Stimulated activated CD4-positive, alpha-beta T cell treated with anti-CD3 and anti-CD28 coated beads, Interleukin-12 subunit alpha, Interleukin-12 subunit beta, amount 100 ng/mL, for 24 hours (primary cell): ENCODE measurements at places on chromosomes 11 and 22.
A peak's percentile ranks its signal among the peaks of the same experiment; 100 is the strongest.

- DNase-seq: no peak
Measured at GRCh38 chr11:45141631-45142030, 4.8 kb upstream of the PRDM11 start.

DNA sequence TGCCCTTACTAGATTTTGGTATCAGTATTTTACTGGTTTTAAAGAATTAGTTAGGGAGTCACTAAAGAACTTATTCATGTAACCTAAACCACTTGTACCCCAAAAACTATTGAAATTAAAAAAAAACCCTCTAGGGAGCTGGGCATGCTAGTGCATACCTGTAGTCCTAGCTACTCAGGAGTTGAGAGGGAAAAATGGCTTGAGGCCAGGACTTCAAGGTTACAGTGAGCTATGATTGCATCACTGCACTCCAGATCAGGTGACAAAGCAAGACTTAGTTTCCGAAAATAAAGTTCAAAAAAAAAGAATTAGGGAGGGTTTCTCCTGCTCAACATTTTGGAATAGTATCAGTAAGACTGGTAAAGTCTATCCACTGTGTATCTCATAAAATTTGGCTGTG, 364.4 kb upstream of the LUZP2 start:
- no peak for DNase-seq

DNA sequence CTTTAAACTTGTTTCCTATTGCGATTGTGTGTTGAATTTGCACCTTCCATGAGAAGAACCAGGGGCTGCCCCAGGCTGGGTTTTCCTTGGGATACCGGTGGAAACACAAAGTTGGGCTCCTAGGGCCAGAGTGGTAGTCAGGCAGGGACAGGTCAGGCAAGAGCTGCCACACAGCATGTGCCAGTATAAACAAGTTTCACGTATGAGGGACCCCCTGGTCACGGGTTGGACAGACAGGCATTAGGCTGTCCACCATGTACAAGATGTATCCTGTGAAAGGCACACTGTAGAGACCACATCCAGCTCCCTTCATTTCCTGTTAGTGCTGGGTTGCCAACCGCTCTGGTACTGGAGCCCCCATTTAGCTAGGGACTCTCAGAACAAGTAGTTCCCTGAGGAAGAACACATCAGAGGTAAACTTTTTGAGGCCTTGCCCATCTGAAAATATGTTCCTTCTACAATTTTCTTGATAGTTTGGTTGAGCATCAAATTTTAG, 8.8 kb downstream of the UPB1 start:
- no peak for DNase-seq

DNA sequence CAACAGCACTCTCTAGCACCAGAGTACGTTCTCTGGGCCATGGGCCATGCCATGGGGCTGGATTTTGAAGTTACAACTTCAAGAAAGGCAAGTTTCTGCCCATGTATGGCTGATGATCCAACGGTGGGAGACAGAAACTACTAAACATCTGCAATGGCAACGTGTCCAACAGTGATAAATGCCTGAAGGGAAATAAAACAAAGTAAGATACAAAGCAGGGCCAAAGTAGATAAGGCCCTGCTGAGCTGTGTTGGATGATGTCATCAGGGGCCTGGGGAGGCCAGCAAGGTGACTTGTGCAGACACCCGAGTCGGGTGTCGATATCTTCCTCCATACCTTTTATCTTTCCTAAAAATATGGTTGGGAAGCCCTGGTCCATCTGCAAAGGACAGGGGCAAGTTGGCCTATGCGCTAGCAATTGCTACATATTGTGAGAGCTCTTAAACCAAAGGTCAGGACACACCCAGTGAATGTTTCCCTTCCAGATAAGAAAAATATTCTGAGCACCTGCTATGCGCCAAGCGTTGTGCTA, 487.2 kb downstream of the MN1 start:
- no peak for DNase-seq

GRCh38 chr11:69301455-69302401, 7.8 kb downstream of the MYEOV start:
- DNase-seq: peak; percentile 24

DNA sequence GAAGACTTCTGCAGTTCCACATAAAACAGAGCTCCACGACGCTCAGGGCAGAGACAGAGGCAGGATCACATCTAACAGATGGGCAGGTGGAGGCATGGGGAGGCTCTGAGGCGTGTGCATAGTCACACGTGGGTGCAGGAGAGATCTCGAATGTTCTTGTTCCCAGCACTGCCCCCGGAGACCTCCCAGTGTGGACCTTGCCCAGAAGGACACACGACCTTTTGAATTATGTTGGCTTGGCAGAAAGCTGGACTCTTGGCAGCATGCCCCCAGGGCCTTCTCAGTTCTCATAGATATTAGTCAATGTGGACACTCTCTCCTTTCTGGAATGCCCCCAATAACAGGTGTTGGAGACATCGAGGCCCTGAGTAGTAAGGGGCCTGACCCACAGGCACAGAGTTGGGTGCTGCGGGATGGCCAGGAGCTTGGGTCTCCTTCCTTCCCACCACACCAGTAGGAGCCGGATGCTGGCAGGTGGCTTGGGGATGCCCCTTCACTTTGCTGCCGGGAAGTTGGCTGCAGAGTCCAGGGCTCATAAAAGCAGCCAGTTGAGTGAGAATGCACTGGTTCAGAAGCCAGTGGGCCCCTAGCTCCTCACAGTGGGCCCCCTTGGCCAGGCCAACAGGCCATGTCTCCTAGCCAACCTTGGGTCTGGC, 12.1 kb downstream of the MYEOV start:
- DNase-seq: no peak

DNA sequence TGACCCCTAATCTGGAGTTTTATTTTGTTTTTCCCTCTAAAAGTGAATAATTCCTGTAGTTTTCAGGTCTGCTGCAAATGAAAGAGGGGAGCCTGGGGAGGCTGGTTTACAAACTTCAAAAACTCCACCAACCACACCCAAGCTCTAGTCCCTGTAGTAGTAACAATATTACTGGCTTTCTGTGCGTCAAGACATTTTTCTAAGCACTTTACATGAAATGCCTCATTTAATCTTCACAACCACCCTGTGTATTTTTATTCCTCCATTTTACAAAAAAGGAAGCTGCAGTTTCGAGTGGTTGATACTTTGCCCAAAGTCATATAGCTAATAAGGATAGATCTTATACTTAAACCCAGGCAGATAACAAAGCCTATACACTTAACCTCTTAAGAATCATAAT, 23.5 kb downstream of the CTNND1 start:
- DNase-seq: no peak

DNA sequence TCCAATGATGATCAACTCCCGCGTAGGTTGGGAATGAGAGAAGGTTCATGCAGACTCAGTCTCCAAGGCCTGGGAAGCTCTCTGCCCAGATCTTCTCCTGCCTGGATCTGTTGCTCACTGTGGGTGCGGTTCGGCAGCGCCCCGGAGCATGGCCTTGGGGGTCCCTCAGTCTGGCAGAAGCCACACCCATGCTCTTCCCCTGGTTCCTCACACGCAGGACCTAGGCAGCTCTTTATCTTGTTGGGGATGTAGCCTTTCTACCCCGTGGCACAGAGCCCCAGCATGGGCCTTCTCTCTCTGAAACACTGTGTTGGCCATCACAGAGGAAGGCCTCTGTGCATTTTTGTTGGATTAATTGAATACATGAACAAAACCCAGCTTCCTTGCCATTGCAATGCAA, 1461.6 kb downstream of the BRD1 start:
- no peak for DNase-seq

DNA sequence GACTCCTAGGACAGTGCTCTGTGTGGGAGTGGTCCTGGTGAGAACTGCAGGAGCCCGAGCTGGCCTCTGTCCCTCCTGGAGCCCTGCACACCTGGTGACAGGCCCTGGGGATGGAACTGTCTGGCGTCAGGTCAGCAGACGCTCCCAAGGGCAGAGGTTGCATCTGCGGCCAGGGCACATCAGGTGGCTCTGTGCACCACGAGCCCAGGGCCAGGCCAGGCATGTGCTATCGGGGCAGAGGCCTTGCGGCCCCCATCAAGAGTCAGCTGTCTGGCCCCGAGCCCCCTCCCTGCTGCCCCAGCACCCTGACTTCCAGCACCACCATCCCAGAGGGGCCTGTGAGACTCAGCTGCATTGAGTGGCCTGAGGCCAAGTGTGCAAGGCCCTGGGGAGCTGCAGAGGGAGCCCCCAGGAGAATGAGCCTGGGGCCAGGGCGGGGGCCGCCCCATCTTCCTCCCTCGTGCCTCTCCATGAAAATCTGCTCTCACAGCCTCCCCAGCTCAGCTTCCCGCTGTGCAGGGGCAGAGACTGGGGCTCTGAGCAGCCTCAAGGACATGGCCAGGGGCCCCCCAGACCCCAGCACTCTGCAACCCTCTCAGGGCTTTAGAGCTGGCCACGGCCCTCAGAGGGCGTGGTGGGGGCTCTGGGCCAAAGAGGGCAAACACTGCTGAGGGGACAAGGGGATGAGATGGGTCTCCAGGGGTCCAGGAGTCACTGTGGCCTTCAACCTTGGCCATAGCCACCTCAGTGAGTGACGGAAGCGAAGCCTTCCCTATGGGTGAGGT, 56.4 kb downstream of the RTL6 start:
- no peak for DNase-seq

GRCh38 chr22:40220316-40221054, 42.8 kb downstream of the TNRC6B start:
- DNase-seq: no peak

- DNase-seq: no peak
Measured at GRCh38 chr11:47109051-47109726, 67.5 kb downstream of the ARFGAP2 start.

- no peak for DNase-seq
Measured at GRCh38 chr11:79960461-79960860, 519.6 kb upstream of the TENM4 start.

GRCh38 chr11:1453611-1454034, 33.0 kb downstream of the MOB2 start:
- DNase-seq: no peak
